Myocyte (in vitro differentiated cells): ENCODE measurements at places on chromosomes 12 and 14.

GRCh38 chr12:1185460-1186182 lies 194.6 kb downstream of the ERC1 start:
- no peak for DNase-seq

- no peak for DNase-seq
These were observed 170.8 kb upstream of the DYRK2 start for GRCh38 chr12:67477681-67478265.

DNA sequence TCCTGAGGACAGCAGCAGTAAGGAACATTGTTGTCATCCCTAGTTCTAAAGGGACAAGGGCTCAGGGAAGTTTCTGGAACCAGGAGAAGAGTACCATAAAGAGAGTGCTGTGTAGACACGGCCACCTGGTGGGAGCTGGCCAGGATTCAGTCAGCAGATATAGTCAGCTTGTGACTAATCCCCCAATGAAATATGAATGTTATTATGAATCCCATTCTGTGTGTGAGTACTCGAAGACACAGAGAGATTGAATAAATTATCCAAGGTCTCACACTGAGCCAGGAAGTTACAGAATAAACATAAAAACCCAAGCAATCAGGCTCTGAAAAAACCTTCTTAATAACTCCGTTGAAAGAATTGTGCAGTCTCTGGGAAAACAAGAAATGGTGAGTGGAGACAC lies 1359.5 kb downstream of the AACS start:
- no peak for DNase-seq

GRCh38 chr12:62288328-62288727 lies 28.1 kb downstream of the USP15 start:
- DNase-seq: no peak
